Activated naive CD8-positive, alpha-beta T cell treated with anti-CD3 and anti-CD28 coated beads, Interleukin-2, amount 10 ng/mL, durations not matched to agents 7 days and 5 days (primary cell): ENCODE measurements at places on chromosomes 2 and 18. TPM values are rescaled to one million over a fixed set of nuclear protein-coding genes. Genes with fewer than 3 reads are reported as not detected.

DNA sequence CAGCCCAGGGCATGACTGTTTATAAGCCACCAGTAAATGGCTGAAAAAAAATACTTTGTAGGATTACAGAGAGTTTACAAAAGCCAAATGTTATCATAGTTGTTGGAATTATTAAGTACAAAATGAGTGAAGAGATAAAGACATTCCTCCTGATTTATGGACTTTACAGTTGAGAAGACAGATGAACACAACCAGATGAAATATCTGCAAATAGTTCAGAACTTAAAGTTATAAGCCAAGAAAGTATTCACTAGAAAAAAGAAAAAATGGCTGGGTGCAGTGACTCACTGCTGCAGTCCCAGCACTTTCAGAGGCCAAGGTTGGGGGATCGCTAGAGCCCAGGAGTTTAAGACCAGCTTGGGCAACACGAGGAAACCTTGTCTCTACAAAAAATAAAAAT is 11.2 kb downstream of the PMAIP1 start:
- no peaks in the 10 kb centered on the region for H3K27me3 ChIP-seq
- H3K36me3 ChIP-seq: peaks cover 2% of the 10 kb centered on the region
- no peak overlapping the region for H3K27ac ChIP-seq
- no peak for DNase-seq
- no peak overlapping the region for H3K4me3 ChIP-seq

GRCh38 chr2:1233281-1233680 is 180.0 kb upstream of the TPO start:
- H3K4me3 ChIP-seq: no peak overlapping the region
- H3K27ac ChIP-seq: no peak overlapping the region
- H3K36me3 ChIP-seq: no peaks in the 10 kb centered on the region
- H3K27me3 ChIP-seq: no peaks in the 10 kb centered on the region

DNA sequence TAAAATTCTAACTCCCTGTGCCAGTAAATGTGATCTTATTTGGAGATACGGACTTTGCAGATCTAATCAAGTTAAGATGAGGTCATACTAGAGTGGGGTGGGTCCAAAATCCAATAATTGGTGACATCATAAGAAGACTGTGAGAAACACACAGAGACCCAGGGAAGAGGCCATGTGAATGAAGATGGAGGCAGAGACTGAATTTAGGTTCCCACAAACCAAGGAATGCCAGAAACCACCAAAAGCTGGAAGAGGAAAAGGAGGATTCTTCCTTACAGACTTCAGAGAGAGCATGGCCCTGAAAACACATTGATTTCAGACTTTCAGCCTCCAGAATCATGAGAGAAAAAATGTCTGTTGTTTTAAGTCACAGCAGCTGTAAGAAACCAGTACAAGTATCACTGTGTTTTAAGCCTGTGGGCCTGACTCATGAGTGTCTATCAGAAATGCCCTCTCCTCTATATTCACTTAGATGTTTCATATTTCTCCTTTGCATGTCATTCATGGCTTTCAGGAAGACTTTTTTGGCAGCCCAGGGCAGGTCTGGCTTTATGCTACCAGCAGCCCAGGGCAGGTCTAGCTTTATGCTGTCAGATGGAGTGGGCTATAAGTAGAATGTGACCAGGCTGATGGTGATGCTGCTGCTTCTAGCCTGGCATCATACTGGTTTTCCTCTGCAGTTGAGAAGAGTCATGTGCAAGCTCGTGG is 100.0 kb downstream of the SPOPL start:
- H3K27me3 ChIP-seq: no peaks in the 10 kb centered on the region
- H3K36me3 ChIP-seq: no peaks in the 10 kb centered on the region
- no peaks in the 10 kb centered on the region for H3K4me1 ChIP-seq
- H3K27ac ChIP-seq: no peak overlapping the region
- DNase-seq: no peak
- no peak overlapping the region for H3K4me3 ChIP-seq

SMYD1 gene
- not detected for total RNA-seq

DNA sequence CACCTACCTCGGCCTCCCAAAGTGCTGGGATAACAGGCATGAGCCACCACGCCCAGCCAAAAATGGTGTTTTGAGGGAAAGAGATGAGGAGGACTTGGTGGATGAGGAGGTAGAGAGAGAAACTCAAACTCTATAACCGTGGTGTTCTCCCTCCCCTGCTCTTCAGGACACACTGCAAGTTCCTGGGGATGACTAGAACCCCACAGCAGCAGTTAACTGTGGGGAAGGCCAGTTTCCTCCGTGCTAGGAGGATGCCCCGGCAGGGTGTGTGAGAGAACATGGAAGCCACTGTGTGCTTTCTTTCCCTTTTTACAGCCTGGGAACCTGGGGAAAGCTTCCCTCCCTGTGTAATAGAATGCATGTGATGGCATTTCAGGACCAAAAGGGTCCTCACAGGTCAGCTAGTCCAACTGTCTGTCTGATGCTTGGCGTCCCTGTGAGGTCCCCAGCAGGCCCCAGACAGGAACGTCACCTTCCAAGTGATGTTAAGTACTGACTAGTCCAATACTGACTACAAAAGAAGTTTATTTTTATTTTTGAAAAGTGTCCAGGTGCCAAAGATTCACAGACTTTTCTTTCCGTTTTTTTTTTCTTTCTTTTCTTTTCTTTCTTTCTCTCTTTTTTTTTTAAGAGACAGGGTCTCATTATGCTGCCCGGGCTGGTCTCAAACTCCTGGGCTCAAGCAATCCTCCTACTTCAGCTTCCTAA is 38.9 kb downstream of the MYCN start:
- H3K36me3 ChIP-seq: no peaks in the 10 kb centered on the region
- H3K27me3 ChIP-seq: no peaks in the 10 kb centered on the region
- peaks cover 2% of the 10 kb centered on the region for H3K4me1 ChIP-seq
- no peak overlapping the region for H3K27ac ChIP-seq

ERFE gene
- total RNA-seq: 0.42 TPM
